Stimulated activated CD8-positive, alpha-beta memory T cell treated with anti-CD3 and anti-CD28 coated beads, Interleukin-15, amount 100 ng/mL, for 1 hour (primary cell): ENCODE measurements at places on chromosomes 16 and 17.

DNA sequence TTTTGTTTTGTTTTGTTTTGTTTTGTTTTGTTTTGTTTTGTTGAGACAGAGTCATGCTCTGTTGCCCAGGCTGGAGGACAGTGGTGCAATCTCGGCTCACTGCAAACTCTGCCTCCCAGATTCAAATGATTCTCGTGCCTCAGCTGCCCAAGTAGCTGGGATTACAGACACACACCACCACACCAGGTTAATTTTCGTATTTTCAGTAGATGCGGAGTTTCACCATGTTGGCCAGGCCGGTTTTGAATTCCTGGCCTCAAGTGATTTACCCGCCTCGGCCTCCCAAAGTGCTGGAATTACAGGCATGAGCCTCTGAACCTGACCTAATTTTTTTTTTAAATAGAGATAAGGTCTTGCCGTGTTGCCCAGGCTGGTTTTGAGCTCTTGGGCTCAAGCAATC is 46.5 kb downstream of the CACNG3 start:
- DNase-seq: no peak

GRCh38 chr16:69003500-69003899 is 102.0 kb upstream of the HAS3 start:
- DNase-seq: no peak

DNA sequence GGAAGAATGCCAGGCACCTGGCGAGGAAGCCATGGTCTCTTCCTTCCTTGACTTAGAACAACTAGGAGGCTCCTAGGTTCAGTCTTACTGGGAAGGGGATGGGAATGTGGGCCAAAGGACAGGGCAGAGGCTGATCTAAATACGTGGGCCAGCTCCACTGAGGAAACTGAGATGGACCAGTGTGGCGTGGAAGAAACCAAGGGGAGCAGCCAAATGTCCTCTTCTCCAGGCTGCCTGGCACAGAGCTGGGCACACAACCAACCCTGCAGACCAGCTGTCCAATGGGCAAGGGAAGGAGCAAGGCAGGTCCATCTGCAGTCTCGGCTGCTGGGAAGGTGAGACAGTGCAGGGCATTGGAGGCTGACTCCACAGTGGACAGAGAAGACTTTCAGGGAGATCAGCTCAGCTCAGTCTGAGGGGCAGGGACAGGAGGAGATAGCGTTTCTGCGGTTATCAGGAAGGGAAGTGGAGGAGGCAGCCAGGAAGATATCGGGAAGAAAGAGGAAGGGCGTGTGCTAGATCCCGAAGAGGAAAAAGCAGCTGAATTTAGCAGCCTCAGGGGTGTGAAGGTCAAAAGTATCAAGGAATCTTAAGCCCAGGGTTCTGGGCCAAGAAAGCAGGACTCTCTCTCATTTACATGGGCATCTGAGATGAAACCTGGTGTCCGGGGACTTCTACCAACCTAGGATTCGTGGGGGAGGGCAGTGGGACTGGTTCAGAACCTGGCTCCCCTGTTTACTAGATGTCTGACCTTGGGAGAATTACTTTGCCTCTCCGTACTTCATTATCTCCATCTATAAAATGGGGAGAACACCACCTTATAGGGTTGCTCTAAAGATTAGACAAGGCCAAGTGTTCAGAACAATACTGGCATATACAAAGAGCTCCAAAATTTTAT is 1.8 kb downstream of the KIFC3 start:
- no peak for DNase-seq

- DNase-seq: no peak
Measured at GRCh38 chr17:27545562-27546229, 85.3 kb upstream of the LGALS9 start.

- no peak for DNase-seq
Measured at GRCh38 chr17:8644507-8644902, 14.0 kb upstream of the MYH10 start.

GRCh38 chr16:57541754-57542435 is 548 bp upstream of the ADGRG5 start:
- DNase-seq: no peak

DNA sequence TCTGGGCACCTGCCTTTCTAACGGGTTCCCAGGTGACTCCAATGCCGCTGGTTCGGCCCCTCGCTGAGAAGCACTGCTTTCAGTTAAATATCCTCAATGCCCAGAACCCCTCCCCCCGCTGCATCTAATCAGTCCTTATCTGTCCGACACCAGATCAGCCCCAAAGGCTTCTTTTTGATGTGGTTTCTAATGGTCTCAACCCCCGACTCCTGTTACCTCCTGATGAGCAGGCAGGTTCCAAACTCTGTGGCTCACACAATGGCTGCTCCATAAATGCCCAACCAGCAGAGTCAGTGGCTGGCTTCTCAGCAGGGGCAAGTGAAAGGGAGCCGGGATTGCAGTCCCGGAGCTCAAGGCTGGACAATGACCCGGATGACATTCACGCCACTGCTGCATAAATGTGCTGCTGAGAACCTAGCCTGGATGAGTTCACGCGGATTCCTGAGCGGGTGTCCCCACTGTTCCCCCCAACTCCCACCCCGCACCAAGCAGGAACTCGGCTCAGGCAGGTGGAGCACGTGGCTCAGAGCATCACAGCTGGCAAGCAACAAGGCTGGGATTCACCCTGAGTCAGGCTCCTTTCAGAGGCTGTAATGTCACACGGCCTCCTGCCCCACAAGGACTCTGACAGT is 1.0 kb upstream of the SLC38A8 start:
- DNase-seq: no peak

DNA sequence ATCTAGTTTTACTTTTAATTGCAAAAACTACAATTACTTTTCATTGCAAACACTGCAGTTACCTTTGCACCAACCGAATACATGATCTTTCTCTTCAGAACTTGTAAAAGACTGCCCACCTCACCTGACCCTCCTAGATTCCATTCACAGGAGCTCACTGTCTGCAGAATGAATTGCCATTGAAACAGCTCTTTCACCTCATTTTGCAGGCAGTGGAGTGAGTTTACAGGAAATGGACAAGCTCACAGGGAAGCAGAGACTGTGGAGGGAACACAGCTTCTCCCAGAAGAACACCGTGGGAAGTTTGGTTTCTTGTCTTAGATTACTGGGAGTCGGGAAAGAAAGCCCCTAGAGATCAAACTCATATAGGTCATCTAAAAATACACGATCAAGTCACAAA is 439.7 kb upstream of the RBFOX1 start:
- DNase-seq: no peak

- DNase-seq: no peak
Measured at GRCh38 chr16:48294724-48295123, 47.4 kb upstream of the ABCC11 start.

DNA sequence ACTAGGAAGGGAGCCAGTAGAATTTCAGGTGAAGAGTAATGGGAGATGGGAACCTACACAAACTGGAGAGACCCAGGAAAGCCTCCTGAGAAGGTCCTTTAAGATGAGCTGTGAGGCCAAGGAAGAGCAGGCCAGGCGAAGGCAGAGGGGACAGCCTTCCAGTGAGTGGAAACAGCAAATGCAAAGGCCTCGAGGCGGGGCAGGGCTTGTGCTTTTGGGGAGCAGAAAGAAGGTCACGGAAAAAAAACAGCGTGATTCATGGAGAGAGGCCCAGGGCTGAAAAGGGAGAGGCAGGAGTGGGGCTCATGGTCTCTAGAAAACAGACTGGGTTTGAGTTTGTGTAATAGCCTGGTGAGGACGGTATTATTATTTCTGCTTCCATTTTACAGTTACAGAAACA is 386.5 kb upstream of the ASIC2 start:
- no peak for DNase-seq

- no peak for DNase-seq
Measured at GRCh38 chr17:18321309-18321708, 6.2 kb downstream of the SMCR8 start.

- no peak for DNase-seq
Measured at GRCh38 chr17:36942631-36943125, 5.4 kb downstream of the LHX1 start.

- DNase-seq: no peak
Measured at GRCh38 chr16:19883296-19883965, 1.2 kb downstream of the GPRC5B start.

DNA sequence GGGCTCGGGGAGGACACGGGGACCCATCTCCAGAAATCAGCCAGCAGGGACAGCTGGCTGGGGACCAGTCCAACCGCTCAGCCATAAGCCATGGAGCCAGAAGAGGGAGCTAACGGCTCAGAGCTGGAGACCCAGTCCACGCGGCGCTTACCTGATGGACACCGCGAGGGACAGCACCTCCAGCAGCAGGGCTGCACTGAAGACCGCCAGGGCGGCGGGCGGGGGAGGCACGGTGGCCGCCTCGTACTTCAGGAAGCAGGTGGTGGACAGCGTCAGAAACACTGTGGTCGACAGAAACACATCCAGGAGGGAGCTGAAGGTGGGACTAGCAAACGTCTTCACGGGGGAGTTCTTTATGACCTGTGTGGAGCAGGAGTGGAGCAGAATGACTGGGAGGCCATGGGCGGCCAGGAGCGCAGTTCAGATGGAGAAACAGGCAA is 102.6 kb upstream of the CREBBP start:
- no peak for DNase-seq

GRCh38 chr16:88619859-88620815 is 18.2 kb upstream of the IL17C start:
- peak; percentile 43 for DNase-seq

DNA sequence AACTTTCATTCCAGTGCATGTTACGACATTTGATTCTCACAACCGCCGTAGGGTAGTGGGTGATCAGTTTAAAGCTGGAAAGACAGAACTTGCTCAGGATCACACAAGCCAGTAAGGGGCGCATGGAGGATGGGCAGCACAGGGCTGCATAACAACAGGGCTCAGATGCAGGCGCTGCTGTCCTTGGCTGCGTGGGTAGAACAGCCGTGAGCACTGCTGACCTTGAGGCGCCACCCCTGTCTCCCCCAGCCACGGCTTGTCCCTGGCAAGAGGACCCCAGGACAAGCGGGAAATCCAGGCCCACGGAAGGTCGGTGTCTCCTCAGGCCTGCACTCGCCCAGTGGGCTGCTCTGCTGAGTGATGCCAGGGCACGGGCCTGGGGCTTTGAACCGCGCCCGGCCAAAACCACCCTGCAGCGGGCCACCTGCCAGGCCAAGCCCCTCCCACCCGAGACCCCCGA is 84.7 kb downstream of the LMF1 start:
- DNase-seq: no peak

DNA sequence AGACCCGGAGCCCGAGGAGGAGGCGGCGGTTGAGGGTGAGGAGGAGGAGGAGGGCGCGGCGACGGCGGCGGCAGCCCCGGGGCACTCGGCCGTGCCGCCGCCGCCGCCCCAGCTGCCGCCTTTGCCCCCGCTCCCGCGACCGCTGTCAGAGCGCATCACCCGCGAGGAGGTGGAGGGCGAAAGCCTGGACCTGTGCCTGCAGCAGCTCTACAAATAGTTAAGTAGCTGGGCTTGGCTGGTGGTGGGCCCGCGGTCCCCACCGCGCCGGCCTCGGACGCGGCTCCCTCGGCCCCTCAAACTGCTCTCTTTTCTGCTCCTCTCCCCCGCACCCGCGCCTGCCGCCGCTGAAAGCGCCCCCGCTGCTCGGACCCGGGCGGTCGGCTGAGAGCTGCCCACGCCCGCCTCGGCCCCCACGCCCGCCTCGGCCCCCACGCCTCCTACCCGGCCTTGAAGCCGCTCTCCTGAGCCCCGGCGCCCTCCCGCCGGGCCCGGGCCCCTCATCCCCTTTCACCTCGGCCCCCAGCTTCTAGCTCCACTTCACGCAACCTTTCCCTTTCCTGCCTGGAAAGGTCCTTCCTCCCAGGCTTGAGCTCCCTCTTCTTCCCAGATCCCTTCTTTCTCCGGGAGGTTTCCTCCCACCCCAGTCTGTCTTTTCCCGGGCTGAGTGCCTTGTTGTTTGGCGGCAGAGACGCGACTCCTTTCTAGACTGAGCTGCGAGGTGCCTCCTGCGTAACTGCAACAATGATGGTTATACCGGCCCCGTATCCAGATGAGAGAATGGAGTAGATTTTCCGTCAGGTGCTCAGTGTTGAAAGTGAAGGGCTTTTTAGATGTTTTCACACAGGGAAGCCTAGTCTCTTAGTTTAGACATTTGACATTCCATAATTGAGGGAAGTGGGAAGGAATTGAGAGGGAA is 850 bp downstream of the PPM1E start:
- no peak for DNase-seq

GRCh38 chr17:56798916-56799315 is 34.8 kb downstream of the C17orf67 start:
- no peak for DNase-seq

- no peak for DNase-seq
Measured at GRCh38 chr16:73042807-73043206, 5.1 kb downstream of the ZFHX3 start.

GRCh38 chr17:494601-495265 is 142.1 kb upstream of the RPH3AL start:
- no peak for DNase-seq

DNA sequence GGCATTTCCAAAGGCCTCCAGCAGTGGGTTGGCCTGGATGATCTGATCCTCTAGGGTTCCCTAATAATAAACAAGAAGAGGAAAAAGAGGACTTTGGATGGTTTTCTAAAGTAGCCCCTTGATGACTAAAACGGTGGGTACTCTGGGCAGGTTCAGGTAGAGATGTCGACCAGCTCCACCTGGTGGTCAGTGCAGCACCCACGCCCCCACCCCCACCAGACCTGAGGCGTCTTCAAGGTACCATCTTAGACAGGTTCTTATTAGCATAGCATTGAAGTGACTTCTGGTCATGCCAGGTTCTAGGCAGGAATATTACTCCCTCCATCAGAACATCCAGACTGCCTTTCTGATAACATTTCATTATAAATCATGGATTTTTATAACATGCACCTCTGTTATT is 15.0 kb downstream of the MYH13 start:
- DNase-seq: no peak

GRCh38 chr17:37483311-37484039 is 6.2 kb upstream of the DUSP14 start:
- no peak for DNase-seq
